NCI-H460 (cell line): ENCODE measurements at places on chromosomes 5 and 9.

- DNase-seq, result no peak
Observed at GRCh38 chr9:121862371-121863332, 211.2 kb downstream of the DAB2IP start.

DNA sequence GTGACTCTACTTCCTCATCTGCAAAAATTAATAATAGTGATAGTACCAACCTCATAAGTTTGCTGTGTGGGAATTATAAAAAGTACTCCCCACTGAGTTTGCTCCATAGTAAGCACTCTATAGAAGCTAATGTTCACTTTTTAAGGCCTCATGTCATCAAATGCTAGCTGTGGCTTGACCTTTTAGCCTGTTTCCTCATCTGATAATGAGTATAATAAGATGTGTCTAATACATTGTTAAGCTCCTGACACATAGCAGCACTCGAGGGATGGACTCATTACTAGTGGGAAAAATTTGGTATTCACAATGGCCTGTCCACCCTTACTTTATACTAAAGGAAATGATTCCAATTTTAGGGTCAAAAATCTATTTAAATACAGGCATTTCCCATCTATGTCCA, 26.1 kb upstream of the CAST start:
- no peak for DNase-seq

GRCh38 chr9:136725612-136726011, 13.2 kb downstream of the DIPK1B start:
- DNase-seq, result no peak

DNA sequence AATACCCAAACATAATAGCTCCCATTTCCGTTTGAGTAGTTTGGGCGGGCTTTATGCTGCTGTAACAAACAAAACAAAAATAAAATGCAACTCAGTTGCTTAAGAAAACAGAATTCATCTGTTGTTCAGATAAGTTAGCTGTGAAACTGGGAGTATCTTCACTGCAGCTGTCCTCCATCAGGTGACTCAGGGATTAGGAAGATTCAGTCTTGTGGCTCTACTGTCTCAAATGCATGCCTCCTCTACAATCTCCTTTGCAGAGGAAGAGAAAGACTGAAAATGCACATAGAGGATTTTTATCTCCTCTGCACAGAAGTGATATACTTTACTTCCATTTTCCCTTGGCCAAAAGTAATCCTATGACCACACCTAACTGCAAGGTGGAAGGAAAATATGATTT, 883.7 kb downstream of the PTPRD start:
- no peak for DNase-seq

DNA sequence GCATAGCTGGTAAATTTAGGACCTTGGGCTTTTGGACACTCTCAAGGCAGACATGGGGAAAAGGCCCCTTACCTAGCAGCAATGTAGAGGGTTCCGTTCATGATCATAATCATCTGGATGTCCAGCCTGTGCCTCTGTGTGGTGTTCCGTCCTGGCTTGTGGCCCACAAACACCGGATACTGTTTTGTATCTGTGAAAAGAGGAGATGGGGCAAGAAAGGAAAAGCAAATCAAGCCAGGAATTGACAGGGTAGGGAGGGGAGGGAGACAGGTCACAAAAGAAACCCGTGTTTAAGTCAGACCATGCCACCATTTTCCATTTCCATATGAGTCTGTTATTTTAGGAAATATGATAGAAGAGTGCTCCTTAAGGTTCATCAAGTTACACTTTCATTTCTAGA, 72.5 kb downstream of the SEMA6A start:
- DNase-seq, result no peak

DNA sequence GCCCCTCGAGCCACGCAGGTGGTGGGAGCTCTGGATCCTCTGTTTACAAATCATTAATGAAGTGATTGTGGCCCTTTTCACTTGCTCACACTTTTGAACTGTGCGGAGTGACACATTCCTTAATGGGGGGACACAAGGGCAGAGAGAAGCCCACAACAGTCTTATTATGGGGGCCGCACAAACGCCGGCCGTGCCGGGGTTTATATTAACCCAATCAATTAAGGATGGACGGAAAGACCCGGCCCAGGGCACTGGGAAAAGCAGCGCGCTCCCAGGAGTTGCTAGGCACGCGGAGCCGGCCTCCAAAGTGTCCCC, 634.8 kb downstream of the IRX1 start:
- DNase-seq, result no peak

DNA sequence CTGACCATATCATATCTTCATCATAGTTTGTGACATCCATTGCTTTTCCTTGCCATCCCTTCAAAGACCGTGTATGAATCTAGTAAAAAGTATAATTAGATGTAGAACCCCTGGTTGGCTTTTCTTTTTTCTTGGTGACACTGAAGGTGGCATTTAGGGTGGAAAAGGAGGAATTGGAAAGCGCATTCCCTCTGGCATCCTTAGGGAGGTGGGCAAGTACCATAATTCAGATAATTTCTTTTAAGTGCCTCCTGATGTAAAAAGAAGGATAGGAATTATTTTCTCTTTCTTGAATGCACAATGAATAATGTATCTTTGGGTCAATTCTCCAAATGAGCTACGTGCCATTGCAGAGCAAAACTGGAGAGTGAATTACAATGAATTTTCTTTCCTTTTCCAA, 73.2 kb upstream of the SMARCA2 start:
- DNase-seq, result no peak

DNA sequence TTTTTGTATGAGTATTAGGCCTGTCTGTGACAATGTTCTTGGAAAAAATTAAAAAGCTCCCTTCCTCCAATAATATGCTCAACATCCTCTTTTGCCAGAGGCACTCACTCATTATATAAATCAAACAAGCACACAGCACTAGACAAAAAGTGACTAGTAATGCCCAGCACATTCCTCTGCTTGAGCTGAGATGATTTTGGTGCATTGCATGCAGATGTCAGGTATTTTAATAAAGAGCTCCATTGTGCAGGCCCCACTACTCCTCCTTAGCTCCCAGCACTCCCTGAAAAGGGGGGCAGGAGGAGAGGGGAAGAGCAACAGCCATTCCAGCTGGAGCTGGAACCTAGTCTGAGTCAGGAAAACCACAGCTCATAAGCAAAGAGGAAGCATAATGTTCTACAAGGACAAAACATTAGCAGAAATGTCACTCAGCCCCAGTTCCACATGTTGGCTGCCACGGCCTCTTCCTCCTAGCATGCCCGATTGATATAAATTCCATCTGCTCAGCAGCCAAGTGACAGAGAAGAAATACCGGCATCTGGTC, 348.5 kb downstream of the BNC2 start:
- DNase-seq, result no peak

DNA sequence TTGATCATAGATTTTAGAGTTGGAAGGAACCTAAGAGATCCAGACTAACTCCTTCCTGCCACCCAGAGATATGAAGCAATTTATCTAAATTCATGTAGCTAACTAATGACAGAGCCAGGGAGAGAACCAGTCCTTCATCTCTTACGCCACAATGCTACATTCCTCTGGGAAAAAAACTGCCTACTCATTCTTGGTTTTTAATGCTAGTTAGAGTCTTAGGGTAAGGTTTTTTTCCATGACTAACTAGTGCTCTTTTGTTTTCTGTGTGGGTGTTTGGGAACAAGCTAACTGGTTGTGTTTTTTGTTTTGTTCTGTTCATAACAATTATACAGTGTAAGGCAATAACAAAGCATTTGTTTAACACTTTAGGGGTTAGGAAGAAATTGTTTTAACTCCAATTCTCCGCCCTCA, 52.4 kb downstream of the SLC44A1 start:
- peak; percentile 99 for DNase-seq

DNA sequence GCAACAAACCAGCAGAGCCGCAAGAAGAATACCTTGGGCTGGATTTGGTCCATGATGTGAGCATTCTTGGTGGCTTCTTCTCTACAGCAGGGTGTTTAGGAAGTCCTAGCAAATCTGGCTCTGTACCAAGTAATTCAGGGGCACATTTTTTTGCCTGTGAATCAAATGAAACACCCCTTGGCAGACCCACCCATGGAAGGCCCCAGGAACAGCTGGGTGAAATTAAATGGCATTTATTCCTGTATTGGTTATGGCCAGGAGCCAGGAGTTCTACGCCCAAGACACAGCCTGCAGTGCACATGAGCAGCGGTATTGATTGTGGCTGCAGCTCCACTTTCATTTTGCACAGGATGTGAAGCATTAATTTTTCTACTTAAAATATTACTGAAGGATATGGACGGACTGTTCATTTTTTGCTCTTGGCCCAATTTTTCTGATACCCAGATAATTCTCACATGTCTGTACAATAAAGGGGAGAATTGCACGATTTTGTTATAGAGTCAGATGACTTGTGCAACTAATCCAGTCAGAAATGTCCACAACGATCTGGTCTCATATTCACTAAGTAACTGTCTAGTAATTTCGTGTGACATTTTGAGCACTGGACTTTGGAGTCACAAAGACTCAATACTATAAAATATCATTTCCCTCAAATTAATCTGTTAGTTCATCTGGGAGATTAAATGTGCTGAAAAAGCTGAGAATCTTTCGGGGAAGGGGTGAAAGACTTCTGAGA, 120.7 kb upstream of the APC start:
- DNase-seq, result no peak

GRCh38 chr9:111948951-111949350, 52.3 kb downstream of the UGCG start:
- no peak for DNase-seq

- no peak for DNase-seq
Observed at GRCh38 chr9:304519-305185, 90.0 kb downstream of the DOCK8 start.

GRCh38 chr5:101977729-101978345, 318.2 kb downstream of the SLCO4C1 start:
- peak; percentile 47 for DNase-seq

DNA sequence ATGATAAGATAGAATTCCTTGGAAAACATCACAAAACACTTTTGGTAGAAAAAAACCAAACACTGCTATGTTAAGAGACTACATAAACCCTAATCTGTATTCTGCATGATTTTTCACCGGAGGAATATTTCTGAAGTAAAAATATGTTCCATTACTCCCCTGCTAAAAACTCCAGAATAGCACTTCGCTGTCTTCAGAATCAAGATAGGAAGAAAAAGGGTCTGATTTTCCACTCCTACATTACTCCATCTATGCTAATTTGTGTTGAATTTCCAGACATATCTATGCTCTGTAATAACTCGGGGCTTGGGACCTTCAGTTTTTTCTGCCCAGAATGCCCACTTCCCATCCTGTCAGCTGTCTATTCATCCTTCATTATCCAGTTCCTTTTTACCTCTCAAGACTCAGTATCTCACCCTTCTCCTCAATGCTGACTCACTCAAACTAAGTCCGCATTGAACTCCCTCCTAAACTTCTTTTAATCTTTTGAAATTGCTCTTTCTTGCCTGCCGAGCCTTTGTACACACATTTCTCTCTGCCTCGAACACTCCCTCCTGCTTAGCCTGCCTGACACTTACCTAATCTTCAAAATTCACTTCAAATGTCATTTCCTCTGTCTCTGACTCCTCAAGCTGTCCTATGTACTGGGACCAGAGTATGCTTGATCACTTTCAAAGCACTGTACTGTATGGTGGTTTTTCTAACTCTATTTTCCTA, 171.0 kb downstream of the ARRDC3 start:
- DNase-seq, result no peak
